ENCODE measurements at places on chromosomes 5 and 9. TPM values are rescaled to one million over a fixed set of nuclear protein-coding genes. Genes with fewer than 3 reads are reported as not detected.

ECSCR gene
- total RNA-seq = not detected

FCN1 gene
- total RNA-seq = not detected

GRCh38 chr5:111461255-111461671 lies 51.1 kb downstream of the STARD4 start:
- DNase-seq = no peak
- peaks cover 4% of the 10 kb centered on the region for H3K27me3 ChIP-seq
- no peaks in the 10 kb centered on the region for H3K36me3 ChIP-seq
- no peaks in the 10 kb centered on the region for H3K4me1 ChIP-seq
- no peak overlapping the region for H3K4me3 ChIP-seq
- no peak overlapping the region for H3K27ac ChIP-seq

DNA sequence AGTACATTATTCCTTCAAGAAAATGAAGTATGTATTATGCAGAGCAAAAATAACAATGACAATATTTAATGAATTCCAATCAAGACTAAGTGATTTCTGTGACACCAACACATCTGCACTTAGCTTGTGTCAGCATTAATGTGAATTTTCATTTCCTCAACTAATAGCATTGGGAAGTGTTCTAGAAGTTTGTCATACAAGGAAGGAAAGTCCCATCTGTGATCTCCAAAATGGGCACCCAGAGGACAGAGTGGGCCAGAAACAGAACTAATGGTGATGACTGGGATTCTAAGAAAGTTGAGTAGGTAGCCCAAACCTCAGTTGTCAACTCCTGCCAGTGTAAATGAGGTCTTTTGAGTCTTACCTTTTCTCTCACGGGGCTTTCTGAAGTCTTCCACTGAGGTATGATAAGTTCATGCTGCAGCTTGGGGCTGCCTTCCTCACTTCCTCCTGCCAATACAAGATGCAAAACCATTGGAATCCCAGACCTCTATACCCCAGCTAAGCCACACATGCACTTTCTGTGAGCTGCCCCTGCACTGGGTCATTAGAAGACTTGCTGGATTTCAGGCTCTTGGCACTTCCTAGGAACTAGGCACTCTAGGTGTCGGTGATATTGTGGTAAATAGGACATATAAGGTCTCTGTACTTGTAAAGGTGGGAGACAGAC lies 4.9 kb downstream of the ADAM19 start:
- H3K4me3 ChIP-seq = no peak overlapping the region
- H3K27ac ChIP-seq = peak overlapping the region; percentile 0
- H3K27me3 ChIP-seq = no peaks in the 10 kb centered on the region
- H3K36me3 ChIP-seq = peaks cover 18% of the 10 kb centered on the region

GRCh38 chr5:170315154-170315553 lies 17.6 kb upstream of the LCP2 start:
- no peaks in the 10 kb centered on the region for H3K4me1 ChIP-seq
- H3K4me3 ChIP-seq = no peak overlapping the region
- no peak overlapping the region for H3K27ac ChIP-seq
- no peaks in the 10 kb centered on the region for H3K36me3 ChIP-seq
- DNase-seq = no peak
